PC-3 (cell line): ENCODE measurements at places on chromosomes 6 and 20. TPM values are rescaled to one million over a fixed set of nuclear protein-coding genes. Genes with fewer than 3 reads are reported as not detected.

The LAMA4 gene
- 9.4 and 18.3 TPM in 2 replicates for total RNA-seq

The COL12A1 gene
- total RNA-seq: 24.2 and 41.2 TPM in 2 replicates

The SYCP2L gene
- total RNA-seq: 0.07 and 2.4 TPM in 2 replicates

The XKR7 gene
- not detected in 2 replicates for total RNA-seq

The SLC22A7 gene
- not detected in 2 replicates for total RNA-seq

The BTN3A1 gene
- total RNA-seq: 4.5 and 5.4 TPM in 2 replicates

The C6orf141 gene
- total RNA-seq: 43.8 and 49.4 TPM in 2 replicates

The GATA5 gene
- total RNA-seq: 0.18 and 0.46 TPM in 2 replicates

The MAP7 gene
- 13.9 and 25.3 TPM in 2 replicates for total RNA-seq

The CNBD2 gene
- total RNA-seq: 6.6 and 6.7 TPM in 2 replicates

The COL19A1 gene
- not detected in 2 replicates for total RNA-seq

The TNF gene
- not detected in 2 replicates for total RNA-seq

The HTR1B gene
- not detected in 2 replicates for total RNA-seq

The HLA-DRB1 gene
- total RNA-seq: not detected in 2 replicates

The SIRPB1 gene
- total RNA-seq: 1.7 and 11.6 TPM in 2 replicates

The SLC26A8 gene
- not detected in 2 replicates for total RNA-seq

The ATP6V1G2 gene
- total RNA-seq: 1.1 and 1.2 TPM in 2 replicates

The VWA7 gene
- 0.98 and 1.9 TPM in 2 replicates for total RNA-seq

The PI16 gene
- total RNA-seq: 0.07 TPM in 1 of 2 replicates, not detected in the other

The CCHCR1 gene
- 31.3 and 40.0 TPM in 2 replicates for total RNA-seq

The GDAP1L1 gene
- total RNA-seq: not detected in 2 replicates

The TTLL9 gene
- total RNA-seq: not detected in 2 replicates

The VNN1 gene
- 0.04 and 0.12 TPM in 2 replicates for total RNA-seq

The MUCL3 gene
- 0.04 TPM in 1 of 2 replicates, not detected in the other for total RNA-seq

The ANKS1A gene
- total RNA-seq: 18.8 and 21.3 TPM in 2 replicates

The RAD21L1 gene
- total RNA-seq: 0.11 and 0.58 TPM in 2 replicates

The MAP3K5 gene
- 4.3 and 5.0 TPM in 2 replicates for total RNA-seq

The GNAS-AS1 gene
- total RNA-seq: 0.11 TPM in 1 of 2 replicates, not detected in the other

The ALDH8A1 gene
- 1.7 and 1.9 TPM in 2 replicates for total RNA-seq

The GSTA3 gene
- total RNA-seq: not detected in 2 replicates

The PKIB gene
- 22.4 and 28.0 TPM in 2 replicates for total RNA-seq

The GNRH2 gene
- 1.6 TPM in 1 of 2 replicates, not detected in the other for total RNA-seq

The BPI gene
- total RNA-seq: not detected in 2 replicates

The POU5F1 gene
- total RNA-seq: not detected in 2 replicates

The HEBP2 gene
- total RNA-seq: 58.9 and 74.6 TPM in 2 replicates

The ARMH2 gene
- total RNA-seq: not detected in 2 replicates

The PPIL1 gene
- total RNA-seq: 37.3 and 39.9 TPM in 2 replicates

The CHD6 gene
- total RNA-seq: 19.5 and 34.7 TPM in 2 replicates

The SLC17A1 gene
- not detected in 2 replicates for total RNA-seq

The NHLRC1 gene
- total RNA-seq: 0.81 and 1.3 TPM in 2 replicates

The LY6G6C gene
- 0.22 TPM in 1 of 2 replicates, not detected in the other for total RNA-seq

The GRIK2 gene
- total RNA-seq: 0.55 and 2.8 TPM in 2 replicates

The TMEM170B gene
- 0.52 and 0.66 TPM in 2 replicates for total RNA-seq

The PFDN4 gene
- 100 and 122 TPM in 2 replicates for total RNA-seq

The PSMB1 gene
- total RNA-seq: 361 and 449 TPM in 2 replicates

The GJA10 gene
- not detected in 2 replicates for total RNA-seq

The RBCK1 gene
- total RNA-seq: 115 and 137 TPM in 2 replicates

The GINM1 gene
- 15.0 and 19.2 TPM in 2 replicates for total RNA-seq

The MYLK4 gene
- total RNA-seq: 0.11 and 0.23 TPM in 2 replicates
